CD4-positive, alpha-beta T cell treated with Interleukin-1 beta for 1 hour (primary cell): ENCODE measurements at places on chromosomes 2 and 18.

DNA sequence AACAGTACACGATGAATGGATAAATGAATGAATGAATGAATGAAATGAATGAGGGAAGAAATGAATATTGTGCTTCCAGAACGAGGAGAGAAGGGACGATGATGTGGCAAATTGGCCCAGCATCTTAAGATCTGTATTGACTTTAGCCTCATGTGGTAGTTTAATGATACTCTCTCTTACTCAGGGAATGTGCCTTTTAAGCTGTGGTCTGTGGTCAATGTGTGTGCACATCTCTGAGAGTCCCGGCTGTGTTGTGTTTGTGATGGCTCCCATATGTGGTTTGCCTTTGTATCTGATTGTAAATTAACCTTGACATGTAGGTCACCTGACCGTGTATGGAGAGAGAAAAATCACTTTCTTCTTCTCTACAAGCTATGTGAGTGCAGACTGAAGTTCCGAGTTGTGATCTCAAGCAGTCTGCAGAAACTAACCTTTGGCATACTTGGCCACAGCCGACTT is 91.2 kb downstream of the NEDD4L start:
- no peak for DNase-seq

DNA sequence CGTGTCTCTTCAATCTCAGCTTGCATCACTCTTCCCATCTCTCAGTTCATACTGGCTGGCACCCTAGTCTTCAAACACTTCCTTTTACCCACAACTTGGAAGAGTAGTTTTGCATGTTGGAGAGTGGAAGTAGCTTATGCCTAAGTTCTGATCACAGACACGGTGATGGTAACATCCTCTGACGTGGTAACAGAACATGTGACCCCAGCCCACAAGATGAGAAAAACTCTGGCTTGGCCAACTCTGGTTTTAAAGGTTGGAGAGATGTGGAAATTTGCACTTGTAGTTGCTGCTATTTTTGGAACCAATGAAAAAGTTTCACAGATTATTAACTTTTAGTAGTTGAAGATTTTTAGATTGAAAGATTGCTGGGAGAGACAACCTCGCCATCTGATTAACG is 155.4 kb upstream of the SLC35G4 start:
- DNase-seq = no peak

DNA sequence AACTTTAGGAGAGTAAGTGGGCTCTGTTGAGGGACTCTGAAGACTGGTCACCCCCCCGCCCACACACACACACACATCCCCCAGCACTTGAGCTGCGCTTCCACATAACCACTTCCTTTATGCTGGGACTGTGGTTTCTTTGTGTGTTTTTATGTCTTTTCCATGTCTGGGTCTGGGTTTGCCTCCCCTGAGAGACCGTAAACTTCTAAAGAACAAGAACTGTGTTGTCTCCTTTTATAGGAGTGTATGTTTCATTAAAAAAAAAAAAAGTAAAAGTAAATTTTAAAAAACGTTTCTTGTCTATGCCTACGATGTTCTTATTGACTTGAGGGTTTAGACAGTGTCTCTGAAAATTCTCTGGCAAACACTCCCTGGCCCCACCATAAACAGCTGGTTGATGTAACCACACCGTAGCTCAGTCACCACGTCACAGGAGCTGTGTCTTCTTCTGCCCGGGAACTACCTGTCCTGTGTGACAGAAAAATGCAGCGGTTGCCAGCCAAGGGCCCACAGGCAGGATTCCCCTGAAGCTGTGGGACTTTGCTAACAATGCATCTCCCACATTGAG is 68.0 kb downstream of the KLHL29 start:
- DNase-seq = peak; percentile 14

GRCh38 chr18:28855524-28855923 is 678.6 kb upstream of the CDH2 start:
- no peak for DNase-seq

DNA sequence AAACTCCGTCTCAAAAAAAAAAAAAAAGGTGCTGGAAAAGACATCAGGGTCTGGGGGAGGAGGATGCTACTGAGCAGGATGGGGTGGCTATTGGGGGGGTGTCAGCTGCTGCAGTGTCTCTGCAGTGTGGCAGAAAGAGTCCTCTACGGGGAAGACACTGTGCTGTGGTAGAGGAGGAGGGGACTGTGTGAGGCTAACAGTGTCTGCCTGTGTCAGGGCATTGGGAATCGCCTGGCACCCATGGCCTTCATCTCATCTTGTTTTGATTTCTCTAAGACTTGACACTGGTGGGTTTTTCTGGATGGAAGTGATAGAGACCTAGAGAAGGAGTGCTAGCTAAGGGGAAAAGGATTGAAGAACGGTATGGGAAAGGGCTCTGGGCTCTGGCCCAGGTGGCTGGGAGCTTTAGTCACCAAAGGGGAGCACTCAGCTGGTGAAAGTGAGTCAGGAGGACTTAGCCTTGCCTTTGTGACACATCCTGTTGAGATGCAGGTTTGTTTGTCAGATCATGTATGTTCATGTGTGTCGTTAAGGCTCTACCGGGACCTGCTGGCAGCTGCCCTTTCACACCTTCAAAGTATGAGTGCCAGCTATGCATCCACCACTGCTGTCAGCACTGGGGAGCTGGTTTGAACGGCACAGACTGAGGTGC is 58.0 kb downstream of the FARP2 start:
- no peak for DNase-seq
